ENCODE measurements at places on chromosomes 1 and 21.

DNA sequence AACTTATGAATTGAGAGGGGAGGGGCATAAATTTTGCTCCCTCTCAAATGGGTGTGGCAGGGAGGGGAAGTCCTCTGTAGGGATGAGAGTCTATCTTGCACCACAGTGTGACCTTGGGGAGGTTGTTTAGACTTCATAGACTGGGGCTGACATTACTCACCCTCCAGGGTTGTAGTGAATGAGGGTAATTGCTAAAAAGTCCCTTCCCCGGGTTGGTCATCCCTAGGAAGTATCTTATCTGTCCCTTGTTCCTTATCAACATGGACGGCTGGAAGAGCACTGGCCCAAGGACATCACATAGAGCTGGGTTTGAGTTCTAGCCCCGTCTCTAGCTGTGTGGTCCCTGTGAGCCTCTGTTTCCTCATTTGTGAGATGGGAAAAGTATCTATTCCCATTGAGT is 52.4 kb upstream of the SLC2A1 start:
- no peak overlapping the region for H3K27ac ChIP-seq
- H3K27me3 ChIP-seq = no peaks in the 10 kb centered on the region

GRCh38 chr1:118744420-118744819 is 243.7 kb downstream of the TBX15 start:
- H3K4me1 ChIP-seq = no peaks in the 10 kb centered on the region
- DNase-seq = no peak
- H3K27ac ChIP-seq = no peak overlapping the region
- H3K4me3 ChIP-seq = no peak overlapping the region
- peaks cover 7% of the 10 kb centered on the region for H3K27me3 ChIP-seq

GRCh38 chr1:208967334-208967733 is 616.2 kb upstream of the CAMK1G start:
- H3K36me3 ChIP-seq = no peaks in the 10 kb centered on the region
- no peaks in the 10 kb centered on the region for H3K27me3 ChIP-seq
- H3K4me1 ChIP-seq = no peaks in the 10 kb centered on the region
- H3K27ac ChIP-seq = no peak overlapping the region
- H3K4me3 ChIP-seq = no peak overlapping the region
- no peak for DNase-seq

DNA sequence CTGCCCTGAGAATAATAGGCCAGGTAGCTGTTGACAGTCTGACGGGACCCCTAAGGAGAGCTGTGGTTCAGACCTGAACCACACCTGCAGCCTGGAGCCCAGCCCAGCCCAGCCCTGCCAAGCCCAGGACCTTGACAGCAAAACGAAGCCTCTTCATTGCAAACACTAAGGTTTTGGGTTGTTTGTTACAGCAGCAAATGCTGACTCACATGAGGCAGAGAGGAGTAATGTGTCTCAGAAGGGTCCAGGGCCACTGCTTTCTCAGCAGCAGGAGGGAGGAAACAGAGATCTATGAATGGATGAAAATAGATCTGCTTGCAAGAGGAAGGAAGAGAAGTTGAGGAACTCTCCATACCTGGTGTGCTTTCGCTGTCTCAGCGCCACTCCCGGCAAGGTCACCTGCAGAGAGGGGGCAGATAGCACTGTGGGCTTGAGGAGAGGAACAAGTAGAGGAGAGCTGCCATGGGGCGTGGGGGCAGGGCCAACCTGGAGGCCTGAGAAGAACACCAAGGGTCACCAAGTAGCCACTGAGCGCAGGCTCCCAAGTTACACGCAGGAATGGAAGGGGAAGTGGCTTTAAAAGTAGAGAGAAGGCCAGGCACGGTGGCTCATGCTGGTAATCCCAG is 127.2 kb downstream of the ZNF281 start:
- DNase-seq = no peak
- no peak overlapping the region for H3K27ac ChIP-seq
- H3K4me1 ChIP-seq = no peaks in the 10 kb centered on the region
- H3K36me3 ChIP-seq = no peaks in the 10 kb centered on the region

DNA sequence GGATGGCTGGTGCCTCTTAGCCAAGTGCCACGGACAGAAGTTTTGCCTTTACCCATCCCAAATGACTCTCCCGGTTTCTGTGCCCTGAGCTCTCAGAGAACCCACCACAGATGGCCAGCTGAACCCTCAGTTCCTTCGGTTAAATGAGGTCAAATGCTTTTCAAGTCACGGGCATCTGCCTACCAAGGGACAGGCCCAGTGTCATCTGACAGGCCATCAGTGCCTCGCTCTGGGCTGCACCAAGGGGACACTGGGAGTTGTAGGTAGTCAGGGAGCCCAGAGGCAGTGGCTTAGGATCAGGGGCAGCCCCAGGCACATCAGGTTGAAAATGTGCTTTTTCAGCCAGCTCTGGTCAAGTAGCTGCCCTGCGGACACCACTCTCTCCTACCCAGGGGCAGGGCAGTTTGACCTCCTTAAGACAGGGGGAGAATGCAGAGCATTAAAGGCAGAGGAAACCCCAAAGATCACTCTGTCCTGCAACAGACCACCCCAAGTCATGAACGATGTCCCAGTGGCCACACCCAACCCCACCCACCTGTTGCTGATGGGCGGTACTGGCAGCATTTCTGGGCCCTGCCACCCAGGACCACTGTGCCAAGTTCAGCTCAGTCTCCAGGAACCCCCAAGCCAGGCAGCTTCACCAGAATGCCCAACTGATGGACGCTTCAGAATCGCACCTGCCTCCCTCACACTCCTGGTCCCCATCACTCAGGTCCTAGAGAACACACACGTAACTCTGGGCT is 60.7 kb downstream of the CASZ1 start:
- DNase-seq = no peak
- H3K4me1 ChIP-seq = no peaks in the 10 kb centered on the region
- H3K27me3 ChIP-seq = no peaks in the 10 kb centered on the region
- no peaks in the 10 kb centered on the region for H3K36me3 ChIP-seq
- H3K27ac ChIP-seq = no peak overlapping the region

GRCh38 chr1:77926561-77927357 is 38.3 kb downstream of the NEXN start:
- H3K27ac ChIP-seq = no peak overlapping the region
- DNase-seq = no peak
- H3K27me3 ChIP-seq = no peaks in the 10 kb centered on the region
- H3K4me3 ChIP-seq = no peak overlapping the region

- H3K4me3 ChIP-seq = no peak overlapping the region
- peaks cover 23% of the 10 kb centered on the region for H3K4me1 ChIP-seq
- H3K27me3 ChIP-seq = no peaks in the 10 kb centered on the region
- peak overlapping the region; percentile 33 for H3K27ac ChIP-seq
- no peaks in the 10 kb centered on the region for H3K36me3 ChIP-seq
Measured at GRCh38 chr1:193185211-193185610, 1.2 kb downstream of the B3GALT2 start.

GRCh38 chr1:14611792-14612191 is 13.3 kb downstream of the KAZN start:
- DNase-seq = no peak
- H3K36me3 ChIP-seq = no peaks in the 10 kb centered on the region
- H3K4me1 ChIP-seq = no peaks in the 10 kb centered on the region
- no peak overlapping the region for H3K4me3 ChIP-seq
- H3K27me3 ChIP-seq = no peaks in the 10 kb centered on the region
- no peak overlapping the region for H3K27ac ChIP-seq
